ENCODE measurements at places on chromosomes 4 and X. TPM values are rescaled to one million over a fixed set of nuclear protein-coding genes. Genes with fewer than 3 reads are reported as not detected.

The PNMA6A gene
- 2.6 TPM for total RNA-seq

GRCh38 chr4:98528882-98529281, 129.5 kb downstream of the TSPAN5 start:
- DNase-seq, result no peak

DNA sequence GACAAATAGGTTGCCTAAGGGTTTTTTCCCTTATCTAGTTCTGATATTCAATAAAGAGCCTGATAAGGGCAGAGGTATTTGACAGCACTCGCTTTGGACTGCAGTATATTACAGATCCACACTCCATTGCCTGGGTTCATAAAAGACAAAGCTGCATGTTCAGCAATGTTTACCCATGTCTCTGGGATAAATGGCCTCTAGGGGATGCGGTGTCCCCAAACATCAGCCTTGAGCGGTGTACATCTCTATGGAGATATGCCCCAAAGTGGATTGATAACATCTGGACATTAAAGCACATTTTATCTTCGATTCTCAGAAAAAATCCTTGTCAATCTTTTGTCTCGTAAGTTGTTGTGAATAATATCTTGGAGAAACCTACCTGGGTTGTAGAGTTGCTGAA, 660.8 kb upstream of the AADAT start:
- DNase-seq, result no peak

GRCh38 chr4:80161413-80162058, 35.8 kb upstream of the PRDM8 start:
- no peak for DNase-seq

The GPRASP1 gene
- 3.4 TPM for total RNA-seq

GRCh38 chrX:74171465-74171864, 132.5 kb upstream of the ZCCHC13 start:
- DNase-seq, result no peak

The CLDN34 gene
- not detected for total RNA-seq

GRCh38 chr4:7699031-7699430, 240.6 kb downstream of the AFAP1 start:
- DNase-seq, result no peak

- no peak for DNase-seq
Observed at GRCh38 chr4:123631786-123632692, 235.4 kb downstream of the SPRY1 start.

DNA sequence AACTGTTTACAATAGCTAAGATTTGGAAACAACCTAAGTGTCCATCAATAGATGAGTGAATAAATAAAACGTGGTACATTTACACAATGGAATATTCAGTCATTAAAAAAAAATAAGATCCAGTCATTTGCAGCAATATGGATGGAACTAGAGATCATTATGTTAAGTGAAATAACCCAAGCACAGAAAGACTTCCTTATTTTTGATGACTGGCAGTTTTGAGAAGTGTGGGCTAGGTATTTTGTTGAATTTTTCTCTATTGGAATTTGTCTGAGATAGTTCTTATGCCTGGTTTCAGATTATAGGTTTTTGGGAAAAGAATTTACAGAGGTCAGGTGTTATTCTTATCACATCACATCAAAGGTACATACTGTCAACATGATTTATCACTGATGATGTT, 293.8 kb upstream of the ARSJ start:
- DNase-seq, result no peak

DNA sequence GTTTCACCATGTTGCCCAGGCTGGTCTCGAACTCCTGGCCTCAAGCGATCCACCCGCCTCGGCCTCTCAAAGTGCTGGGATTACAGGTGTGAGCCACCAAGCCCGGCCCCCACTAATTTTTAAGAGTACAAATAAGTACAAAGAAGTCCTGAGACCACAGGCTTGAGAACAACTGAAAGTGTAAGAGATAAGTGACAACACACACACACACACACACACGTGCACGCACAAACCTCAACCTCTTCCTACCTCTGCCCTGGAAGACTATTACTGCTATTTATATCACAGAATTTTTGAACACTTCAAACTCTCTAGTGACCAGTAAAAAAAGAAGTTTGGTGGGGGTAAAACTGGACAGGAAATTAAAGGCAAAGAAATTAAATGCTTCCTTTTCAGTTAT, 7.5 kb downstream of the KLHL15 start:
- DNase-seq, result no peak

GRCh38 chrX:138128027-138128671, 562.2 kb downstream of the ZIC3 start:
- DNase-seq, result peak; percentile 4

GRCh38 chrX:70044541-70045245, 5.0 kb downstream of the AWAT2 start:
- DNase-seq, result no peak

The TLL1 gene
- total RNA-seq, result 2.5 TPM

DNA sequence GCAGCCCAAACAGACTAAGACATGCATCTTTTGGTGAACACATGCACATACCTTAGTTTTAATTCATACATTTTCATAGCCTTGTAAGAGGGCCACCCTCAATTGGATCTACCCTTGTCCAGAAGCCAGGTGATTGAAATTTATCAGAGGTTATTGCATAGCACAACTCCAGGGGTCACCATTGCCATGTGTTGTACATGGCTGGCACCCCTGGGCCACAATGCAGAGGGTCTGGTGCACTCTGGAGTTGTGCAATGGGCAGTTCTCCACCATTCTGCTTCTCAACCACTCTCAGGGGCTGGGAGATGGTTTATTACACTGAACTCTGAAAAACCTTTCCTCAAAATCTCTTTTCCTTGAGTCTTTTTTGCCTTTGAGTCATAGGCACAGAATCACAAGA, 184.4 kb upstream of the CXorf66 start:
- DNase-seq, result no peak

DNA sequence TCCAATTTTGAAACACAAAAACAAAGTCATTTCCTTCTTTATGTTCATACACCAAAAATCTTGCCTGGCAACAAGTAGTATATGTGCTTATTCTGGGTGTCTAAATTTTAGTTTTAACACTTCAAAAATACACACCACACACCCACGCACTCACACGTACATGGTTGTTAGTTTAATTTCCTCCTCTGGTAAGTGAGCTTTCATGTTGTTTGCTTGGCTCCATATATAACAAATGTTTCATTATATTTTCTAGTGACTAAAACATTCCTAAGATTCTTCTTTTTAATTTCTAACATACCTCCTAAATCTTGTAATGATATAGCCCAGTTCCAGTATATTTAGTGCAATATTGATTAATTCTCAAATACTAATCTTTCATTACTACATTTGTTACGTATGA, 80.9 kb downstream of the PRDM5 start:
- no peak for DNase-seq

GRCh38 chr4:188282471-188283232, 143.4 kb downstream of the TRIML1 start:
- no peak for DNase-seq

GRCh38 chrX:85903692-85904471, 143.5 kb downstream of the CHM start:
- DNase-seq, result no peak

GRCh38 chr4:143358923-143359643, 22.4 kb downstream of the GAB1 start:
- peak; percentile 73 for DNase-seq

DNA sequence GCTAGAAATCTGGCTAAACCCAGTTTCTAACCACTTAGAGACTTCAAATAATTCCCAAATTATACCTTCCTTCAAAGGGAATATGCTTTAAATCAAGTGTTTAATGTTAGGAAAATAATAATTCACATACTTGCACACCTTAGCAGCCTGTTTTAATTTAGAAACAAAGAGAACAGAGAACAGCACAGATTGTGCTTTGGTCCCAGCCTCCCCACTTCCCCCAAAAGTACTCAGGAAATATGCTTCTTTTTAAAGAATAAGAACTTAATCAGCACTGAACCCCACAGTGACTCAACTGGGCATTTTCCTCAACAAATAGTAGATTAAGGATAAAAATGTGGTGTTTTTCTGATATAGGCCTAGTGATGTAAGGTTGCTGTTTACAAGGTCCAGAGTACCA, 295.8 kb downstream of the GBA3 start:
- DNase-seq, result no peak

The IL13RA1 gene
- total RNA-seq, result 104 TPM

DNA sequence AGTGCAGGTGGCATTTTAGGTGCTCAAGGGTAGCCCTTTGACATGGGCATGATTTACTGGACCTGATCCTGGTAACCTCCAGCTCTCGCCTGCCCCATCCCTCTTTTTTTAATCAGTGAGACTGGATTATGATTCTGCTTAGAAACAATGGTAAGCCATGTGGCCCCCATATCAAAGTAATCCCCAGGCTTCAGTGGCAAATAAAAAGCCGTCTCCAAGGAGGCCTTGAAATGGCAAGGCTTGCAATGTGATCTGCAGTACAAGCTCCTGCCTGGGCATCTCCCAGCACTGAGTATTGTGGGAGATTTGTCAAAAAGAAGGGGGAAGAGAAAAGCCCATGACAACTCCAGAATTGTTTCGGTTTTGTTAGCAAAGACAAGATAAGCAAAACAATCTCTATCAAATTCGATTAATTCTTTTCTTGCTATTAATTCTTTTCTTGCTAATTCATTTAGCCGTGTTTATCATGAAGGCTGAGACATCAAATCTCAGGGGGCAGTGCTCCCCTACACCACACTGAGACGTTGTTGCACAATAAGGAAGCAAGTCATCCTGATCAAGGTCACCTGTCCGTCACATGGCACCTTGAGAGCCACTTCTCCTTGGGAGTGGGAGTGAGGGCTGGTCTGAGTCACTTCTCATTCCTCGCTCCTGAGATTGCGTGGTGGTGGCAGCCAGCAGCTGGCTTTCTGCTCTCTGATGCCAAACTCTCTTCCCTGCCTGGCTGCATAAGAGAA, 312.7 kb upstream of the GATB start:
- no peak for DNase-seq

The HSFX3 gene
- total RNA-seq, result not detected

GRCh38 chrX:124605511-124605910, 259.1 kb downstream of the SH2D1A start:
- no peak for DNase-seq

The NAT8L gene
- 0.66 TPM for total RNA-seq

- DNase-seq, result no peak
Observed at GRCh38 chr4:81180916-81181315, 34.1 kb downstream of the PRKG2 start.

- DNase-seq, result no peak
Observed at GRCh38 chrX:39199429-39199828, 398.2 kb downstream of the MID1IP1 start.

DNA sequence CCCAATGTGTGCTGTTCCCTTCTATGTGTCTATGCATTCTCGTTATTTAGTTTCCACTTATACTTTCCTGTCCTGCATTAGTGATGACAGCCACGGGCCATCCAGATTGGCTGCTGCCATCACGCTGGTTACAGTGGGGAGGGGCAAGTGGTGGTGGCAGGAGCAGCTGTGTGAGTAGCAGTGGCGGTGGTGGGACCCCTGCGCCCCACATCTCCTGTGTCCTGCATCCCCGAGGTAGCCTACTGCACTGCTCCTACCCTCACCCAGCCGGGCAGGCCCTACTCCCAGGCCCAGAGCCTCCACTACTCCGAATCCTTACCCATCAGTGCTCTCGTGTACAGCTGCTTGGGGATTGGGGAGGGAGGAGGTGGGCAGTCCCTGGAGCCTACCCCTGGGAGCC, 798.7 kb upstream of the AGA start:
- DNase-seq, result peak; percentile 29

The TBC1D8B gene
- total RNA-seq, result 10.3 TPM

DNA sequence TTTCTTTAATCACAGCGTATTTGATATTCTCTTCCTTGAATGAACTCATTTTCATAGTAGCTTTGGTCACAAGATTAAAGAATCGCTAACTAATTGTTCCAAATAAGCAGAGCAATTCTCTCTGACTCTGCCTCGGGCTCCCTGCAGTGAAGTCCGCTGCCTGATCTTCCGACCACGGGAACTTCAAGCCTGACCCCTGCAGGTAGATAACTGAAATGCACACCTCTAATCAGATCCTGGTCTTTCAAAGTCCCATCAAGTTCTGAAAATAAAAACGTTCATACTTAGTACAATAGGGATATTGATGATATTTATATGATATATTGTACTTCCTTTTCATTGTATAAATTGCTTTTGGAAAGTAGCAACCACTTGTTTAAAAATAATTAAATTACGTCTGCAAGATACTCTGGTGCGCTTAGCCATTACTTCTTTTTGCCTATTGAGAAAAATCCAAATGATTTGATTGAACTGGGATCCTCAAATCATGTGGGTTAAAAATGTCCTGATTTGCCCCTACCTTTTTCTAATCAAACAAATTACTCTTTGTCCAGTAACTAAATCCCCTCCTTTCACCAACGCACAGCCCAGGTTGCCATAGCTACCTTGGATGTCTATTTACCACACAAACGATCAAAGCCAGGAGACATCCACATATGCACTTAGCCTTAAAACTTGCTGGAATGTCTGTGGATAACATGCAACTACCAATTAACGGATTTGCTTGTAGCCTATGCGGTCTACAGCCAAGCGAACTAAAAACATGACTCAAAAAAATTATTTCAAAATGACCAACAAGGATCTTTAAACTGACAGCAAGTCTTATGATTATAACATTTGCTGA, 4.2 kb downstream of the MID1 start:
- DNase-seq, result peak; percentile 52

- DNase-seq, result no peak
Observed at GRCh38 chr4:90845777-90846176, 718.6 kb downstream of the CCSER1 start.

The KIF4A gene
- 10.7 TPM for total RNA-seq

The RXFP1 gene
- total RNA-seq, result 0.27 TPM

The PPP4R3C gene
- not detected for total RNA-seq

The TLR10 gene
- 0.17 TPM for total RNA-seq

The CXCL3 gene
- 3.9 TPM for total RNA-seq

The ZNF157 gene
- total RNA-seq, result 0.51 TPM

The ADAMTS3 gene
- 0.41 TPM for total RNA-seq

The ATOH1 gene
- total RNA-seq, result 43.9 TPM

- DNase-seq, result no peak
Observed at GRCh38 chrX:24513416-24513815, 48.3 kb downstream of the PDK3 start.

DNA sequence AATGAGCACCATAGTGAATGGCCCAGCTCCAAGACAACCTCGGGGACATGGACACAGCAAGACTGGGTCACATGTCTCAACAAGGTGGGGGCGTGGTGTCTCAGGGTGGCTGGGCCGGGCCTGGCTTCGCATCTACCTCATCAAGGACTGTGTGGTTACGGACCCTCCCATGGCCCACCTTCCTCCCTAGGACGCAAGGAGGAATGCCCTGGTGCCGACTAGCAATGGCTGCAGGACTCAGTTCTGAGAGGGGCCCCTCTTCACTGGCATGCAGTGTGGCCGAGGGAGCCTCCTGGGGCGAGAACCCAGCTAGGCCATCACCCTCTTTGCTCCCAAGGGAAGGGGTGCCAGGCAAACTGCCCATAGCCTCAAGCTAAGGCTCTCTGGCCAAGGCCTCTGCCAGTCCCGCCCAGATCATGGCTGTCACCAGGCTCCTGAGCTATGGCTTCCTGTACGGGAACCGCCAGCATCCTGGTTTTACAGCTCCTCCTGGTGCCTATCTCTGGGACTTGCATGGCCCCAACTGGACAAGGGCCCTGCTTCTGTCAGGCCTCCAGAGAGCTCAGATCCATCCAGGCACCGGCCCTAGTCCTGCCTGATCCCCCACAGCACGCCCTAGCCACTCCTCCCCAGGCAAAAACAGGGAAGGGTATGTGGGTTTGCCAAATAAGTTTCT, 218.0 kb upstream of the AGTR2 start:
- DNase-seq, result no peak

GRCh38 chr4:78342125-78342524, 209.4 kb upstream of the ANXA3 start:
- DNase-seq, result no peak

The DIPK2B gene
- total RNA-seq, result 1.9 TPM
